ENCODE measurements at places on chromosomes 3 and 15. TPM values are rescaled to one million over a fixed set of nuclear protein-coding genes. Genes with fewer than 3 reads are reported as not detected.

The TMEM40 gene
- polyA plus RNA-seq = 0.48 TPM

The RAB6B gene
- 1.4 TPM for polyA plus RNA-seq

The FETUB gene
- 0.26 TPM for polyA plus RNA-seq

The CNTN3 gene
- 0.05 TPM for polyA plus RNA-seq

The ANKUB1 gene
- polyA plus RNA-seq = not detected

The ENTPD3 gene
- 0.19 TPM for polyA plus RNA-seq

The THSD4 gene
- polyA plus RNA-seq = 2.0 TPM

DNA sequence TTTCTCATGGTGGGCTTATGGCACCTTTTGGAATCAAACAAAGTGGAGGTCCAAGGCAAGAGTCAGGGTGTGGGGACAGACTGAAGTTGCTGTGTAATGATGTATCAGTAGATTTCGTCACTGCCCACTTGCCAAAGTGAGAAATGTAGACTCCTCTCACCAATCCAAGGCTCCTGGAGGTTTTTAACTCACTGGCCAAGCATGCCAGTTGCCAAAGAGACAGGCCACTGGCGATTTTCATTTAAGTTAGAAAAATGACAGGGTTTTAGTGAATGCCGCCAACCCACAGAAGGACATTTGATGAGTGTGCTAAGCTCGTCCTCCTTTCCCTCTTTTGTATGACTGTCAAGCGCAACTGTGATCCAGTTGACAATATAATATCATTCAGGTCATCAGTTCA lies 209.2 kb downstream of the FEZF2 start:
- no peak overlapping the region for H3K4me3 ChIP-seq
- H3K4me1 ChIP-seq = peaks cover 12% of the 10 kb centered on the region
- no peak for DNase-seq
- H3K27ac ChIP-seq = no peak overlapping the region
- no peaks in the 10 kb centered on the region for H3K36me3 ChIP-seq

DNA sequence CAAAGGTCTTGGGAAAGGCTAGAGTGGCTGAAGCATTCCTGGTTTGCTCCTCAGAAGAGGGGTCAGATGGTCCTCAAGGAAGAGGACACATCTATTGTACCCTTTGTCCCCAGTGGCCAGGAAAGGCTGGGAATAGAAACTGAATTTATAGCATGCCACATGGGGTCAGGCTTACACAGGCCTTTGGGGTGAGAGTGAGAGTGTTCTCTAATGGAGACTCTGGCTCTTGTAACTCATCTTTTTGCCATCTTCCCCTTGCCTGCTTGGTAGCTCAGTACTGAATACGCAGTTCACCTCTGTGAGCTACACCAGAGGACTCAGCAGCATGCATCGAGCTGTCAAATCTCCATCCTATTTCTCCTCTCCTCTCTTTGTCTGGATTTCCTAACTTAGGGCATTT lies 87.5 kb downstream of the ATP2B2 start:
- H3K4me3 ChIP-seq = no peak overlapping the region
- DNase-seq = peak; percentile 16
- H3K36me3 ChIP-seq = no peaks in the 10 kb centered on the region
- H3K27ac ChIP-seq = no peak overlapping the region
- no peaks in the 10 kb centered on the region for H3K27me3 ChIP-seq

GRCh38 chr3:183378008-183378407 lies 50.4 kb downstream of the MCF2L2 start:
- H3K27ac ChIP-seq = no peak overlapping the region
- no peaks in the 10 kb centered on the region for H3K36me3 ChIP-seq
- H3K4me1 ChIP-seq = no peaks in the 10 kb centered on the region
- no peaks in the 10 kb centered on the region for H3K27me3 ChIP-seq
- DNase-seq = no peak

DNA sequence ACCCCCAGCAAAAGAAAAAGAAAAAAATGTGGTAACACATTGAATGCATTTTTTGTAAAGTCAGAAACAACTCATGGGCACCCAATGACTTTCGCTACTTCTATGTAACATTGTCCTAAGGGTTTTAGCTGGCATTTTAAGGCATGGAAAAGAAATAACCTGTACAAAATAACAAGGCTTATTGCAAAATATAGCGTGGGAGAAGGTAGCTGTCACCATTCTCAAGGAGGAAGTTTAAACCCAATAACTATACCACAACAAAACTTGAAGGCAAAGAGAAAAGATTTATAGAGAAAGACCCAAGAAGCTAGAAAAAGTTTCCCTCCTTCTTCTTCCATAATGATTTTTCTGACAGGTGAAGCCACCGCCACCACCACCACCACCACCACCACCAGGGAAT lies 55.7 kb upstream of the ACP3 start:
- H3K36me3 ChIP-seq = no peaks in the 10 kb centered on the region
- no peaks in the 10 kb centered on the region for H3K4me1 ChIP-seq
- no peaks in the 10 kb centered on the region for H3K27me3 ChIP-seq
- no peak overlapping the region for H3K4me3 ChIP-seq
- H3K27ac ChIP-seq = no peak overlapping the region

GRCh38 chr3:188507244-188507720 lies 353.3 kb downstream of the LPP start:
- peak; percentile 49 for DNase-seq
- peaks cover 18% of the 10 kb centered on the region for H3K4me1 ChIP-seq
- no peak overlapping the region for H3K4me3 ChIP-seq
- no peaks in the 10 kb centered on the region for H3K36me3 ChIP-seq
- H3K27ac ChIP-seq = peak overlapping the region; percentile 15

DNA sequence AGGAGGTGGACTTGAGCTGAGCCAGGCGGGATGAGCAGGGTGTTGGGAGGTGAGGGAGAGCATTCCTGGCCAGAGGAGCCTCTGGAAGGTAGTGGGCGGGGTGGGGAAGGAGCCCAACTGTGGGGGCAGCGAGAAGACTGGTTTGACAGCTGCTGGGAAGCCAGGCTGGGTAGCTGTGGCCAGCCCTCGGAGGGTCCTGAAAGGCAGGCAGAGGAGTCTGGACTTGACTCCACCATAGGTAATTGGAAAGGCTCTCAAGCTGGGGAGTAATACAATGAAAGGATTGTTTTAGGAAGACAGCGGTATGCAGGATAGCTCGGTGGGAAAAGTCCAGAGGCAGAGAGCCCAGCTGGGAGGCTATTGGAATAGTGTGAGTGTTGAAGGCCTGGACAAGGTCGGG lies 17.2 kb downstream of the EPHB3 start:
- DNase-seq = no peak
- peaks cover 35% of the 10 kb centered on the region for H3K4me1 ChIP-seq
- H3K27ac ChIP-seq = no peak overlapping the region

GRCh38 chr3:182725372-182726251 lies 67.7 kb upstream of the ATP11B start:
- H3K36me3 ChIP-seq = no peaks in the 10 kb centered on the region
- no peak overlapping the region for H3K27ac ChIP-seq
- H3K4me3 ChIP-seq = no peak overlapping the region
- H3K4me1 ChIP-seq = no peaks in the 10 kb centered on the region
- DNase-seq = peak; percentile 65

DNA sequence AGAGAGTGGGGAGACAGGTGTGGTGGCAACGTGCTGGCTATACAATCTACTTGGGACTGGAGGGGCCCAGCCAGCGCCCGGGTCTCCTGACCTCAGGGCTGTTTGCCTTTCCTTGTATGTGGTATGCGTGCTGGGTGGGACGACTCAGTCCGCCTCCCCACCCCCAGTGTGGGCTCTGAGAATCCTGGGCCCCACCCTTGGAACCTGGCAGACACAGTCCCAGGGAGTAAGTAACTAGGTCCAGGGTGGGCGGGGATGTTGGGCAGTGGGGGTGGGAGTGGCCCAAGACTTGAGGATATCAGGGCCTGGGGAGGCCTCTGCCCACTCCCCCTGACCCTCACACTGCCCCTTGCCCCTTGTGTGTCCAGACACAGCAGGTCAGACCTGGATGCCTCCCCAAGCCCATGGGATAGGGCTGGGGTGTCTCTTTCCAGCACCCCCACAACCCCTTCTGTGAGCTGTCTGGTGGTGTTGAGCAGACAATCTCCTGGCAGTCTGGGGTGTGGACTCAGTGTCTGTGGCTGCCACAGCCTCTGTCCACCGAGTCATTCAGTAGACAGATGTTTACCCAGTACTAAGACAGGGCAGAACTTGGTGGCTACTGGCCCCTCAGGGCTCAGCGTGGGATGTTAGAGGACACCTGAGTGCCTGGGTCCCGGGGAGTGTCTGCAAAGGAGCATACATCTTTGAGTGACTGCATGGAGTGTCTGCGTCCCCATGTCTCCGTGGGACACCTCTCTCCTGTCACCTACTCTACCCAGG lies 1.3 kb downstream of the CHST13 start:
- H3K4me3 ChIP-seq = peak overlapping the region; percentile 73
- H3K27me3 ChIP-seq = peaks cover 16% of the 10 kb centered on the region
- 0 out of 2 replicates have a peak, but pooled peaks cover 4% of the 10 kb centered on the region for H3K4me1 ChIP-seq
- no peaks in the 10 kb centered on the region for H3K36me3 ChIP-seq
- DNase-seq = no peak
- H3K27ac ChIP-seq = no peak overlapping the region
